ENCODE measurements at places on chromosomes 7 and 10. TPM values are rescaled to one million over a fixed set of nuclear protein-coding genes. Genes with fewer than 3 reads are reported as not detected.
A peak's percentile ranks its signal among the peaks of the same experiment; 100 is the strongest.

Gene CNNM1
- total RNA-seq, result 0.22 TPM

DNA sequence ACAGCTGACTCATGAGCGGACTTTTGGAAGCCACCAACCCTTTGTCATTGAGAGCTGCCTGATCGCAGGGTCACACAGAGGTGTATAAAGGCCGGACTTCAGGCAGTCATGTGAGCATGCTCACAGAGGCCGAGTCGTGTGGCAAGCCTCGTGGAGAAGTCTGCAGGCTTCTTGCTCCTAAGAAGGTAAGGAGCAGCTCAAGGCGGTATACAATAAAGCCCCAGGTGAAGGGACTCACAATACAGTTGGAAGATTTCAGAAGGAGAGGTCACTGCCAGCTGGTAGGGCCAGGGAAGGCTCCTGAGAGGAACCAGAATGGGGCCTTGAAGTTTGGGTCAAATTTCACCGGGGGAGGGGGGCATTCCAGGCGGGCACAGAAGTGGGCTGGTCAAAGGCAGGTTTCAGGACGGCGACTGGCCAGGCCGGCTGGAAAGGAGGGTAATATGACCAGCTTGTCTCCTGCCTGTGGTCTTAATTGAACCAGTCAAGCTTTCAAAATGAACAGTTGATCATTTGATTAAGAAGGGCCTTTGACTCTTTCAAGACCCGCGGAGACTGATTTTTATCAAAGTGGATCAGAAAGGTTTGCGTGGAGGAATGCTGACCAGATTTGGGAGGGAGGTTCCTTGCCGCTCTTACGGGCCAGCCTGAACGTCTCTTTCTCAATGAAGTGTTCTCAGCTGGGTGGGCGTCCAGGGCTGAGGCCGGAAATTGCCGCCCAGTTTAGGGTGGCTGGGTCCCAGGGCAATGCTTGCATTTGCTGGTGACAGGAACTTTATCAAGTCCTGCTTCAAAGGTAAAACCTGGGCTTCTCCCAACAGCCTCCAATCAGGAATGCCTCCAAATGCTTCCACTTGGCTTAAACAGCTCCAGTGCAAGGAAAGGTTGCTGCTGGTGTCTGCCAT is 178.6 kb downstream of the EMX2 start:
- DNase-seq, result no peak

Gene CALCR
- total RNA-seq, result not detected

DNA sequence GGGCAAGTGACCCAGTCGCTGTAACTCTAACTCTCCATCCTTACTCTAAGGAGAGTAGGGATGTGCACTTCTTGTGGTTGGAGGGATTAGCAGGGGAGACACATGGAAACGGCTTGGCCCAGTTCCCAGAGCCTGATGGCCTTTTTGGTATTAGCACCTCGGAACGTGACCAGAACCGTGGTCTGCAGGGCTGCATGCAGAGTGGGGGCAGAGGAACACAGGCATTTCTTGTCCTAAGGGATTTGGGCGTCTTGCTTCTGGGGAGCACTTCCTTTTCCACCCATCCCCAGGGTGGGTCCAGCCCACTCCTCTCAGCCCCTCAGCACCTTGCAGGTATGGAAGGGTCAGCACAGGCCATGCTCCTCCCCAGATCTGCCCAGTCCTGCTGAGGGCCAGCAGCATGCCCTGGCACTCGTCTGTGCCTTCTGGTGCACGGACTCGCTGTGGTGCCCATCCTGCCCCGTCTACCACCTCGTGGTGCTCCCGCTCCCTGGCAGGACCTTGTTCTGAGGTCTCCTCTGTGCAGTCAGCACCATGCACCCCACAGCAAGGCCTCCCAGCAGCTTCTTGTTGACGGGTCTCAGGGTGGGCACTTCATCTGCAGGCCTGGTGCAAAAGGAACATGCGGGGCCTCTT is 109.6 kb downstream of the ACTR3B start:
- DNase-seq, result peak; percentile 71

- no peak for DNase-seq
Observed at GRCh38 chr10:7045891-7046599, 364.8 kb downstream of the SFMBT2 start.

DNA sequence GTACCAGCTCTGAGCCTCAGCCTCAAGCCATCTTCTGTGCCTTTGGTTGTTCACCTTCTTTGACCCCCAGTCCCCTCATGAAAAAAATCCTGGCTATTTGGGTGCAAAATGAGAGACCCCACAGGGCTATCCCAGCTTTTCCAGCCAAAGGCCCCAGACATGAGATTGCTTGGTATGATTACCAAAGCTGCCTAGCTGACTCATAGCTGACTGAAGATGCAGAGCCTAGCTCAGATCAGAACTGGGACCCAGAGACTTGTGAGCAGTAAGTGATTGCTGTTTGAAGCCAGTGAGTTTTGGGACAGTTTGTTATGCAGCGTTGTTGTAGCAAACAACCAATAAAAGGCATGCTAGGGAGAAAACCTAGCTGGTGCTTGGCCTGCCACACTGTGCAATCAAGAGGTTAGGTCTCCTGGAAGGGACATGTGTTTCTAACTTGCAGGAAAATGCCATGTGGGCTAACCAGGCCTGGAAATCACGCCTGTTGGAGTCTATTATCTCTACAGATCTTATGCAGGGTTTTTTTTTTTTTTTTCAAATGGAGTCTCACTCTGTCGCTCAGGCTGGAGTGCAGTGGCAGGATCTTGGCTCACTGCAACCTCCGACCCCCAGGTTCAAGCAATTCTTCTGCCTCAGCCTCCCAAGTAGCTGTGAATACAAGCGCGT is 48.0 kb upstream of the DAGLB start:
- DNase-seq, result no peak

- DNase-seq, result no peak
Observed at GRCh38 chr7:102306916-102307677, 20.4 kb downstream of the SH2B2 start.

Gene ANKRD22
- 0.13 TPM for total RNA-seq
